ENCODE measurements at places on chromosomes 7 and 10. TPM values are rescaled to one million over a fixed set of nuclear protein-coding genes. Genes with fewer than 3 reads are reported as not detected.

Gene MAP3K8
- total RNA-seq: 22.1 TPM

Gene FAM131B
- 0.44 TPM for total RNA-seq

Gene SPDYE16
- total RNA-seq: not detected

Gene CYP2C9
- total RNA-seq: 1.1 TPM

Gene TCAF2
- total RNA-seq: 9.8 TPM

Gene TSPAN33
- 1.6 TPM for total RNA-seq

- no peak for ATAC-seq
Measured at GRCh38 chr10:100817268-100817839, 72.0 kb downstream of the PAX2 start.

- no peak for ATAC-seq
Measured at GRCh38 chr7:151512353-151512752, 7.3 kb downstream of the RHEB start.

DNA sequence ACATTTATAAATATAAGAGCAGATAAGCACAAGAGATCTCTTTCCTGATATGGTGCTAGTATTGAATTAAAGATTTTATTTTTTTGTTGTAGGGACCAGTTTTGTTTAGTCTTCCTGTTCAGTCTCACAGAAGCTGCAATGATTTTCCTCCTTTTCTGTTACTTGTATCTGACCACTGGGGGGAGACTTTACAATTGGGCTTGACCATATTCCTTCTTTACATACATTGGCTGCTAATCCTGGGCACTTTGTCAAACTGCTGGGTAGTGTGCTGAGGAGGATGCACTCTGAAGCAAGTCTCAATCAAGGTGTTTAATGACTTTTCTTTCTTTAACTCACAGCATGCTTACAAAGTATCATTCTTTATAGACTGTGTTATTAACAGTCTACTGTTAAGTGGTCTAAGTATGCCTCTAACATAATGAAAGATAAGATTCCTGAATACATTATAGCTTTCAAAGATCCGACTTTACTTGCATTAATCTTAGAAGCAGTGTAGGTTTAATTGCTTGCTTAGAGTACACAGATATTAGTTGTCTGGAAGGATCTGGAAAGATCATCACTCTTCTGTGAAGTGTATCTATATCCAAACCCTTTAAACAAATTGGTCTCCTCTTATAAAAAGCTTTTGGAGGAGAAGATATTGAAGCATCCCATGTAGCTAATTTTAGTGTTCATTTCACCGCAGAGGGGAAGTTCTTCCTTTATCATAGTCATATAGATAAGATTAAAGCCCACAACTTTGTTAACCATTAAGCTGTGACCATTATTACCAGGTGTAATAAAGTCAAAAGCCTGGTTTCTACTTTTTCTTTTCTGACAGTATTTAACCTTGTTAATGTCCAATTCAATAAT, 3.1 kb downstream of the PALS2 start:
- no peak for ATAC-seq

DNA sequence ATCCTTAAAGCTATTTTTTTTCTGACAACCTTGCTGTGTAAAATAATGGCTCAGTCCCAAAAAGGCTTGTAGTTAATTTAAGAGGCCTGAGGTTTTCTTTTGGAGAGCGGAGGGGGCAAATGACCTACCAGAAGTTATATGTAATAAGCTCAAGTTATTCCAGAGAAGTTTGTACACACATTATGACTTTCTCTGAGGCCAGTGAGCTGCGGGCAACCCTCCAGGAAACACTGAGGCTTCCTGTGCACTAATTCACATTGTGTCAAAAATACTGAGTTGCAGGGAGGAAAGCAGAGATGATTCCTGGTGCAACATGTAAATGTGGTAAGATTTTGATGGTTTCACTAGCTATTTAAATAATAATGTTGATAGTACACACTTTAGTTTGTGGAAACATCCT, 188.6 kb downstream of the DIP2C start:
- no peak for ATAC-seq

DNA sequence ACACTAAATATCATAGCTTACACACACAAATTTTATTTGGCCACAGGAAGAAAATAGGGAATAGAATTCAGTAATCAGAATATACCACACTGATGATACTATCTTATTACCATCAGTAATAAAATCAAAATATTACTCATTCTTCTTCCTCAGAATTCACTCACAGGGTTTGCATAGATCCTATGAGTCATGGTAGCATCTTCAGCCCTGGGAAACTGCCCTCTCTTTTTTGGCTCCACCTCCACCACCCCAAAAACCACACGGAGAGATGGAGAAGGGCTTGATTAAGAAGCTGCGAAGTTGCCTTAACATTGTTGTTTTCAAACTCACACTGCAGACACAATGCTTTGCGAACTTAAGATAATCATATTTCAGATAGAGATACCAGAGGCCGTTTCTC, 154.1 kb upstream of the AHR start:
- ATAC-seq: no peak

GRCh38 chr7:46695051-46695708, 774.1 kb upstream of the IGFBP3 start:
- no peak for ATAC-seq

- ATAC-seq: no peak
Measured at GRCh38 chr10:130558746-130559546, 422.8 kb downstream of the GLRX3 start.
